T-helper 1 cell (primary cell): ENCODE measurements at places on chromosomes 5 and 9.

DNA sequence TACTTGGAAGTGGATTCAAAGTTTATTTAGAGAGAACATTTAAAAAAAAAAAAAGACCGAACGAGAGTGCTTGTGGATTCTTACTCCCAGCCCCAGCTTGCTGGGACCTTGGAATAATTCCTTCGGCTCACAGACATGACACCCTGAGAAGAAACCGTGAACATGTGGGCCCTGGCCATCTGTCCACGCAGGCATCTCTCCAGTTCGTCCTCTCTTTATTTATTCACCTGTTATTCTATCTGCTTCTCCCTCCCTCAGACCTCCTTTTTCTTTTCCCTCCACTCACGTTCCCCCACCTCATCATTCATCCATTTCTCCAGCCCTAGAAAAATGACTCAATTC, 93.7 kb upstream of the PHYKPL start:
- DNase-seq = no peak

DNA sequence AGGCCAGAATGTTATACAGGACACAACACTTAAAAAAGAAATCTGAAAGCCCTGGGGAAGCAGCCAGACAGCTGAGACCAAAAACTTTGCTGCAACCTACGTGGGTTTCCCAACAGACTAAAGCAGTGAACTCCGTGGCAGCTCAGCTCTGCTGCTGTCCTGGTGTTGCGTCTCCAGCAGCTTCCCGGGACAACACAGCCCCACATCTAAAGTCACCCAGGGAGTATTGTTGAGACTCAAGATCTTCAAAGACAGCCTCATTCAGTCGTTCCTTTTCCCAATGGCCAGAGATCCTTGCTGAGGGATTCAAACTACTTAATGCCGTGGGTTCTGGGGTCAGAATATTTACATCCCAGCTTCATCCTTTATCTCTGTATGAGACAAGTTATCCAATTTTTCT, 125.8 kb downstream of the MED10 start:
- no peak for DNase-seq

DNA sequence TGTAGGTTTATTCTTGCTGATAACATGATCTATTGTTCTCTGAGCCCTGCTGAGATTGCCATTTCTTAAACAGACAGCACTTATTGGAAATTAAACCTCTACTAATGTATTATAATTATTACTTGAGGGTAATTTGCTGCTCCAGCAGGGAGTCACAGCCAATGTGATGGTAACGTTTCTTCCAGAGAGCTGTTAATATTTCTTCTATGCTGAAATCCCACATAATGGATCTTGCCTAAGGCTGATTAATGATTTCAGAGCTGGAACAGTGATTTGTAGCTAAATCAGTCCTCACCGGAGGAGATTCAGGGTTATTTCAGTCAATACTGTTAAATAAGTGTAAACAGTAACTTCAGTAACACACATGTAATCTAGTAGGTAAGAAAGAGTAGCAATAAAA, 170.1 kb downstream of the CDH12 start:
- DNase-seq = no peak

- no peak for DNase-seq
These were observed 49.1 kb downstream of the FGF1 start for GRCh38 chr5:142636698-142637324.

GRCh38 chr9:35967042-35967441, 9.1 kb upstream of the OR2S2 start:
- no peak for DNase-seq

DNA sequence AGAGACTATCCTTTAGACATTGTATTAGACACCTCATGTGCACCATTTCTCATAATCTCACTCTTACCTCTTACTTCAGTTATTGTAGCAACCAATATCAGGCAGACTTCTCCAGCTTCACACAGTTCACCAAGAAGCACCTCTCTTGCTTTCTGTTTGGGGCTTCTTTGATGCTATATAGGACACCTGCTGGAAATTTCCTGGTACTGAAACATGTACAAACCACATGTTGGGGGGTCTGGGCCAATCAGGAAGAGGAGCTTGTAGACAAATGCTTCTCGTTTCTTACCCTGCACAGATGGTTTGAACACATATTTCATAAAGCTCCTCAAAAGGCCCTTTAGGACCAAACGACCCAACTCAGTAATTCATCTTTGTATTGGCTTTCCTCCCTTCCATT, 212.1 kb downstream of the IZUMO3 start:
- no peak for DNase-seq

GRCh38 chr9:13823026-13823425, 490.9 kb downstream of the NFIB start:
- no peak for DNase-seq

DNA sequence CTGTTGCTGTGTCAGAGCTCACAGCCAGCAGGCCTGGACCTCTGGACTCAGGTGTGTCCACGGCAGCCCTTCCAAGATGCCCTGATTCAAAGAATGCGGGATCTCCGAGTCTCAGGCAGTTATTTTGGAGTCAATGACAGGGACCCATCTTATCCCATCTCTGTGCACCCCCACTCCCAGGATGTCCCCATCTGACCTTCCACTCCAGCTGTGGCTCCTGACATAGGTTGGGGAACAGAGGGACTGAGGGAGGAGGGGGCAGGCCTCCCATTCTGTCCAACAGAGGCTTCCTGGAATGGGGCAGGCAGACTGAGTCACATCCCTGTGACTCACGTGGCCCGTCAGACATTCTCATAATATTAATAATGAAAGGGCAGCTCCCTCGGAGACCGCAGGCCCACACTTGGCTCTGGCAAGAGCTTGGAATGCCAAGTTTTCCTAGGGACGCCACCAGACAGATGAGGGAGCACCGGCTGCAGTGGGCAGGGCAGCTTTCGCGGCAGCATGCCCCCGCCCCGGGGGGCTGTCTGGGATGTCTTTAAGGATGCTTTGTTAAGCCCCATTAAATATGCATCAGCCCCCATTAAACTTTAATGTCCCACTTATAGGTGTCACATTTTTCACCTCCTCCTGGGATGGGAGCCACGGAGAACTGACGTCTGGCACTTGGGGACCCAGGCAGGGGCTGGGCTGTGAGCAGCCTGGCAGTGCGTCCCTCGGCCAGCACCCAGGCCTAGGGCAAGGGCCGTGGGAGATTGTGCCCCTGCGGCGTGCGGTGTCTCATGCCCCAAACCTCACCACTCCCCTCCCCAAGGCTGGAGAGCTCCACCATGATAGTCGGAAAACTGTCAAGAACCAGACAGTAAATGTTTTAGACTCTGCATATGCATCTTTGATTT, 23.6 kb upstream of the FIBCD1 start:
- no peak for DNase-seq

DNA sequence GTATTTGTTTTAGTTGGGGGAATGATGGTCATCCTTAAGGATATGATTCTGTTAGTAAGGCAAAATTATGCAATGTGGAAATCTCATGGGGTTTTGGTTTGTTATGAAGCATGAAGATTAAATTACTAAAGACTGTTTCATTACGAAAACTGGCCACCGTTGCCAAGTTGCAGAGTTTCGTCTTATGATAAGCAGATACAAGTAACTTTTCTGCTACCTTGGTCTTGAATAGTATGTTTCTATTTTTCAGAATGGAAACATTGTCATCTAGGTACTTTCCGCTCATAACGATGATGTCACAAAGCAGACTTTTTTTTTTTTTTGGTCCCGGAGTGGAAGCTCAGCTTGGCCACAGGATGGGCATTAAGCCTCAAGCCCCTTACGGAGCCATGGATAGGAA, 4.2 kb downstream of the CCNI2 start:
- no peak for DNase-seq

GRCh38 chr9:126128494-126129142, 198.0 kb upstream of the MVB12B start:
- no peak for DNase-seq

DNA sequence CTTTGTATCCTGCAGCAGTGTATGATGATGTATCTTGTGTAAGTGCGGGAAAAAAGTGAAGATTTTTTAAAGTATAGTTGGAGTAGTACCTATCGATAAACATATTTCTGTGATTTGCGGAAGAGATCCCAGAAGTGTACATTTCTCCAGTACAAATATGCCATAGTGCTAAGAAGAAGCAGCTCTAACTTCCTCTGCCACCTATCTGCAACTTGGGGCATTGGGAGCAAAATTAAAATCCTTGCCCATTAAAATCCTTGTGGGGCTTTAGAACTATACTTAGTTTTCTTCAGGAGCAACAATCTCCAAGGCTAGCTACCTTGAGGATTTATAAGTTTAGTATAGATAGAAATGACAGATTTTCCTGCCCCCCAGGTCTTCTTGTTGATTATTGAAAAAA, 123.7 kb downstream of the VCAN start:
- DNase-seq = no peak

- DNase-seq = peak; percentile 36
These were observed 19.9 kb upstream of the TMEM250 start for GRCh38 chr9:136138566-136138965.

DNA sequence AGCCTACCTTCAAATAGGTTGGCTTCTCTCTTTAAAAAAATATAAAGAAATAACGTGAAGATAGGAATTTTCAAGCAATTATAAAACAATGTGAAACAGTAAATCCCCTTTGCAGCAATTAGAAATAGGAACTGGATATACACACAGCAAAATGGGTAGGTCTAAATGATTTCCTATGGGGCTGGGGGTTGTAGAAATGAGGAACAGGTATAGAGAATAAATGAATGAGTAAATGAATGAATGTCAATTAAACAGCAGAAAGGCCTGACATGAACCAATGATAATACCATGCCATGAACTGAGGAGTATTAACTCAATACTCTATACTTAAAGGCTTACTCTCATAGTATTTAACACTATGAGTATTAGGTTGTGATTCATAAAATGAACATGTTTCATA, 21.6 kb downstream of the SSBP2 start:
- DNase-seq = no peak

- DNase-seq = no peak
These were observed 196.9 kb downstream of the DMRTA1 start for GRCh38 chr9:22643541-22643940.

GRCh38 chr5:97508864-97509263, 325.8 kb upstream of the RIOK2 start:
- no peak for DNase-seq

- no peak for DNase-seq
These were observed 107.0 kb upstream of the CLINT1 start for GRCh38 chr5:157965989-157966388.

DNA sequence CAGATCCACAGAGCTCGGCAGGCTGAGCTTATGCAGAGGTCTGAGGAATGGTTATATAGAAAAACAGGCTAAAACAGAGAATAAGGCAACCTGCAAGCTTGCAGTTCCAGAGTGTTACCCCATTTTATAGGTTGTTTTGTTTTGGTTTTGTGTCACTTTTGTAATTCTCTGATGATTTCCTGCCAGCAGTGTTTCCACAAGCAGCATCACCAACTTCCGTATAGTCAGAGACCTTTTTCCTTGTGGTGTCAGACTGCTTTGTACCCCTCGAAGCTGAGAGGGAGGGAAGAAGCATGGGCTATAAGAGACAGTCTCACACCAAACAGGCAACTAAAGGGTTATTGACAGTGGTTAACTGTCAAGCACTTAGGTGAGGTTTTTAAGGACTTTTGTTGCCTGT, 61.8 kb downstream of the TLE4 start:
- DNase-seq = peak; percentile 37

DNA sequence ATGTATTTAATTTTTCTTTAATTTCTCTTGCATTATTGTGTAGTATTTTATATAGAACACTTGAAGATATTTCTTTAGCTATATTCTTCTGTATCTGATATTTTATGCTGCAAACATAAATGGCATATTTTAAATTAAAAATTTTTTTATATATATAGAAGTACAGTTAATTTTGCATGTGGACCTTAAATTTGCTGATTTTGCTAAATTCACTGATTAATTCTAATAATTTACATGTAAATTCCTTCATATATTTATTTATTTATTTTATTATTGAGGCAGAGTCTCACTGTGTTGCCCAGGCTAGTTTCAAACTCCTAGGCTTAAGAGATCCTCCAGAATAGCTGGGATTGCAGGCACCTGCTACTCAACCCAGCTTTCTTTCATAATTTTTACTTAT, 276.9 kb downstream of the PRR16 start:
- no peak for DNase-seq

- no peak for DNase-seq
These were observed 813 bp upstream of the AGTPBP1 start for GRCh38 chr9:85742597-85742936.

DNA sequence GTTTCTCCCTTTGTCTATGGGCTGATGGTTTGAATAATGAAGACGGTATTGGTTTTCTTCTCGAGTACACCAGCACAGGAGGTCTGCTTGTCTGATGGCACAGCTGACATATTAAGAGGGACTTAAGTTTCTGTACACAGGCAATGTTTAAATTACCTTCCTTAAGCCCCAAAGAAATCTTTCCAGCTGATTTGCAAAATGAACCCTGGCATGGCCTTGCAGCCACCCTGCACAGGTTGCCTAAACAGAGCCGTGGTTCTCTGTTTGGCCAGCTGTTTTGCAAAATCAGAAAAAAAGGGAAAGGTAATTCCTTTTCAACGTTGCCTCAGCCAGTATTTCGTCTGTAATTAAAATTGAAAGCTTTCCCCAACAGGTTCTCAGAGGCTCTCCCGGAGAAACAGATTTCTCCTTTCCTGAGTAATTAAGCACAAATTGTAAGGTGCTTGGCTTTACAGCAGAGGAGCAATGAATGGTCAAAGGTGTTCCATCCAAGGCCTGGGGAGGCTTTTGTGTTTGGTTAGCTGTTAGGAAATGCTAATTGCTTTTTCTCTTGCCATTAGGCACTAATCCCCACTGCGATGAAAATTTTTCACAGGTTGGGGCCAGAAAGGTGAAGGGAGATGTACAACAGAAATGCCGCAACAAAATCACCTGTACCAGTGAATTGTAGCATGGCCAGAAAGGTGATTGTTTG, 138.9 kb downstream of the RASEF start:
- DNase-seq = no peak

DNA sequence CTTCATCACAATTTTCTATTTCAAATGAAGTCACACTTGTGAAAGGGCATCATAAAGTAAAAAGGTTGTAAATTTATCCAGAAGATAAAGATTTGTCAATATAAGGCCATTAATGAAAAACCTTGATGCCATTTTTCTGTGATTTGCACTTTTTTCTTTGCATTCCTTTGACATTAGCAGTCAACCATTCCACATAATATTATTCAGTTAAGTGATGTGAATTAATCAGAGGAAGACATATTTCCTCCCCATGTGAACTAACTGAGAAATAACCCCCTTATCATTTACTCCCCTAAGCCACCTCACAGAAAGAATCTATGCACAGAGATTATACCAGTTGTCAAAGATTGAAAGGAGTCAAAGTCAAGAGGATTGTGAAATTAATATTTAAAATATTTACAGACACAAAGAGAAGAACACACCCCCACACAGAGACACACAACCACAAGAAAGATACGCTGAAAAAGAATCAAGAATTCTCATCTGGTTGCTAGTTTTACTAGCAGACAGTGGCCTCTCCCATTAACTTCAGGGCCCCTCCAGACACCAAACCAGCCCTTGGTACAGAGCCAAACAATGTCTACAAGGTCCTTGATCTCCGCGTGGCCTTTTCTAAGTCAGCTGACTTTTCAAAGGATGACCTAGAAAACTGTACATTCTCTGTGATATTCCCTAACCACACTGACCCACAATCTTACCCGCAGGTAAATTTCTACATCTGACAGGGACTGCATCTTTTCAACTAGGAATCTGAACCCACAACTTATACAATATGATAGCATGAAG, 29.5 kb downstream of the GNAQ start:
- DNase-seq = no peak
